ENCODE measurements at places on chromosomes 7 and 10. TPM values are rescaled to one million over a fixed set of nuclear protein-coding genes. Genes with fewer than 3 reads are reported as not detected.

LEP gene
- not detected for total RNA-seq

KCNMA1 gene
- total RNA-seq: 35.6 TPM

HDAC9 gene
- total RNA-seq: 0.92 TPM

GRM8 gene
- 0.33 TPM for total RNA-seq

CHST12 gene
- total RNA-seq: 8.4 TPM

CNTNAP2 gene
- 0.08 TPM for total RNA-seq

GATA3 gene
- 0.80 TPM for total RNA-seq

RBM20 gene
- 0.26 TPM for total RNA-seq

ZCWPW1 gene
- total RNA-seq: 3.3 TPM

OPN1SW gene
- total RNA-seq: not detected

TNRC18 gene
- total RNA-seq: 31.7 TPM

FAM107B gene
- 141 TPM for total RNA-seq

KAZALD1 gene
- 4.3 TPM for total RNA-seq

RP9 gene
- 11.4 TPM for total RNA-seq

USP6NL gene
- total RNA-seq: 25.0 TPM

ZNF365 gene
- total RNA-seq: not detected

LIPF gene
- not detected for total RNA-seq

PRKG1 gene
- total RNA-seq: not detected

OPN4 gene
- not detected for total RNA-seq

DPP6 gene
- not detected for total RNA-seq

RGR gene
- not detected for total RNA-seq

ENKUR gene
- not detected for total RNA-seq

STMP1 gene
- 21.7 TPM for total RNA-seq

UTF1 gene
- total RNA-seq: not detected

CTAGE8 gene
- 0.67 TPM for total RNA-seq

PNLIPRP1 gene
- total RNA-seq: 0.74 TPM

WDFY4 gene
- total RNA-seq: 132 TPM

UPK3B gene
- 1.3 TPM for total RNA-seq

NPY gene
- total RNA-seq: not detected

ANKRD61 gene
- not detected for total RNA-seq

UNCX gene
- total RNA-seq: not detected

SPDYE2 gene
- not detected for total RNA-seq

ITPRID1 gene
- not detected for total RNA-seq

LIPM gene
- not detected for total RNA-seq

PBLD gene
- total RNA-seq: 1.5 TPM

INPP5A gene
- total RNA-seq: 15.0 TPM

LSM5 gene
- 91.8 TPM for total RNA-seq

CXCL12 gene
- 0.90 TPM for total RNA-seq

ZMIZ2 gene
- 158 TPM for total RNA-seq

ALOX5 gene
- 69.0 TPM for total RNA-seq
